ENCODE measurements at places on chromosomes 12 and 14.
A peak's percentile ranks its signal among the peaks of the same experiment; 100 is the strongest.

GRCh38 chr12:73125148-73125547, 853.0 kb downstream of the TRHDE start:
- no peak for DNase-seq

- peak; percentile 66 for DNase-seq
Measured at GRCh38 chr12:64137117-64137516, 85.0 kb downstream of the KICS2 start.

DNA sequence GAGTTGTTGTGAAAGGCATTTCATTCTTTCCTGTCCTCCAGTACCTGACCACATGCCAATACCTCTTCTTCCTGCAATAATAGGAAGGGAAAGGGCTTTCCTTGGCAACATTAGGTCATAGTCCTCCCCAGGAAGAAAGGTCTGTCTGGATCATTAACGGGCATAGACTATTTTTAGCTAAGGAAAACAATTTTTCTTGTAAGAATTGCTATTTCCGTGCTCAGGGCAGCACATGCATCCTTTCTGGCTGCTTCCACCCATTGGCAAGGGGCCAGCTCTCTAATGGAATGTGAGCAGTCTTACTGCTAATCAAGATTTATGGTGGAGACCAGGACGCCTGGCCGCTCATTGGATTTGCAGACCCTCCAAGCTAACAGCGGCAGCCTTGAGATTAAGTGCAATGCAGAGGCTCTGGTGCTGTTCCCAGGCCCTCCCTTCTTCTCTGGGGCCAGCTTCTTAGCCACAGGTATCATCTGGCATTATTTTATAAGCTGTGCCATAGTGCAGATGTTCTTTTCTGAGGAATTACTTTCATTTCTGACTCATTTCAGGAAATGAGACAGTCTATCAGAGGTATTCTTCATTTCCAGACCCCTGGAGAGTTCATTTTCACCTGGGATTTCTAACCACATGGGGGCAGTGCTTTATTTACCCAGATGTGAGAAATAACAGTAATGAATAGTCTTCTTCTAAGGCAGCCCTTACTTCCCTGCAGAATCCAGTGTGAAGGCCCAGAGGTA, 52.9 kb downstream of the ANO6 start:
- DNase-seq, result peak; percentile 92

- DNase-seq, result no peak
Measured at GRCh38 chr14:21054123-21054767, 3.4 kb upstream of the RNASE8 start.

GRCh38 chr12:8040791-8041190, 8.3 kb downstream of the FOXJ2 start:
- no peak for DNase-seq

DNA sequence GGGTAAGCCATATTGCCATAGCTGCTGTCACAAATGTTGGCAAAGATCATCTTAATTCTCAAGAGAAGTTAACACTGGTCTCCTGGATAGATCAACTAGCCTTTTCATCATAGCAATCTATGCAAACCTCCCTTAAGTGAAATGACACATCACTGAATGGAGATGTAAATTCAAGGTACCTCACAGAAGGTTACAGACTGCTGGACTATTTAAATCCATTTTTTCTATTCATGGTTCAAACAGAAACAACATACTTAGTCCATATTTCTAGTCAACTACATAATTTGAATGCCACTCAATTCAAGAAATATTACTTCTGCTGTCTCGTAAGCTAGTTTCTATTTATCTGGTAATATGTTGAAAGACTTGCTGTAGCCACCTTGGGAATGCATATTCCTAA, 748.3 kb downstream of the C12orf50 start:
- DNase-seq, result no peak

DNA sequence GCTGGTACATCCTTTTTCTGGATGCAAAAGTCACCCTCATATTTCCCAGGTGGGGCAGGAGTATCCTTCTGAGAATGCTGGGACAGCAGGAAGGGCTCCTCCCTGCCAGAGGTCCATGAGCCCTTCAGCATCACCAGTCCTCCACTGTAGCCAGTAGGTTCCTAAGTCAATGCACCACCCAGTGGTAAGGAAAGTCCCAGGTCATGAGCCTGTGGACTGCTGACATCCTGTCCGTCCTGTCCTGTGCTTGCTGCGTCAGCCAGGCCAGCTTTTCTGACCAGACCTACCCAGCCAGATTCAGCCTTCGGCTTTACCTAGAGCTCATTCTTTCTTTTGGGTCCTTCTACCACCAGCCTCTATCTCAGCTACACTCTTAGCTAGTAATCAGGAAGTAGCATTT, 23.0 kb upstream of the ACTN1 start:
- DNase-seq, result no peak

GRCh38 chr14:45705940-45706534, 453.0 kb upstream of the MIS18BP1 start:
- no peak for DNase-seq

GRCh38 chr14:91004987-91005386, 55.5 kb downstream of the RPS6KA5 start:
- no peak for DNase-seq

GRCh38 chr12:90268574-90268973, 559.9 kb upstream of the ATP2B1 start:
- DNase-seq, result no peak

GRCh38 chr12:115341442-115341841, 657.5 kb upstream of the TBX3 start:
- DNase-seq, result peak; percentile 99

DNA sequence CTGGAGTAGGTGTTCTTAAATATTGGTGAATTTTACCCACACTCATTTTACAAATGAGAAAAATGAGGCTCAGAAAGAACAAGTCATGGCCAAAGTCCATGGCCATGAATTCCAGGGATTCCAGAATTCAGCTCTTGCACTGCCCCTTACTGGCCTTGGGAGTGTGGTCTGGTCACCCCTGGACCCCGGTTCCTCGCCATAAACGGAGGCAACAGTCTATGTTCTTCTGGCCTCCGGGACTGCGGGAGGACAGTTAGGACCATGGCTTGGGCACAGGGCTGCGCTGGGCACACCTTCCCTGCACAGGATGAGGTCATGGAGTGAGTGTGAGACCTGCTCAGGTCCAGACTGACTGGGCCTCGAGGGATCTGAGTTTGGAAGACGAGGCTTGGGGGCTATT, 6.9 kb downstream of the CCDC197 start:
- DNase-seq, result no peak

DNA sequence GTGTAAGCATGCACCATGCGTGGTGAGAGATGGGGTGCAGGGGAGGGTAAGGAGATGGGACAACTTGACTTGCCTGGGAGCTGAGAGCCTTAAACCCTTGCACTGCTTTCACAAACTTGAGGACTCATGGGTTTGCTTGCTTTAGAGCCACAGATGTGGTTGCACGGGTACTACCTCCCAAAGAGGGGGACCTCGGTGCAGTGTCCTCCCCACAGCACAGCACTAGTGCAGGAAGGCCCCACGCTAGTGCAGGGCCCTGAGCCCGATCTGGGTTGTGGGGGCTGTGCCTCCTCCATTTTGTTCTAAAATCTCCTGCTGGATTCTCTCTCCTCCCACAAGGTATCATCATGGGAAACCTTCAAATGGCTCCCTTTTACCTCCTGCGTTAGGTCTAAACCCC, 11.2 kb downstream of the KRT72 start:
- DNase-seq, result no peak

GRCh38 chr14:101353422-101353821, 207.9 kb upstream of the DIO3 start:
- no peak for DNase-seq

GRCh38 chr12:42208574-42208973, 29.5 kb downstream of the YAF2 start:
- DNase-seq, result no peak

DNA sequence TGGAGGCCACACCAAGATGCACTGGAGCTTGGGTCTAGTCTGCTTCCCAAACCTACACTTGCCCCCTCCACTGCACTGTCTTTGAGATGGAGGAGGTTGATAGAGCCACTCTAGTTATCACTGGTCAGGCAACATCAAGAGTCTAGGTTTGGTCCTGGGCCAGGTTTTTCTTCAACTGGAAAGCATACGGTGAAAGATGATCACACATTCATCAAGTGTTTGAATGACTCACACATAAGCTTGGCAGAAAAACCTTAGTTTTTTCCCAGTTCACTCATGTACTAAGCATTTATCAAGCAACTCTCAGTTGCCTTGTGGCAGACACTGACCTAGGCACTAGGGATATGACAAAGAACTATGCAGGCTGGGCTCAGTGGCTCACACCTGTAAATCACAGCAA, 84.5 kb downstream of the PLEKHG3 start:
- peak; percentile 92 for DNase-seq

- no peak for DNase-seq
Measured at GRCh38 chr14:73133795-73134194, 2.5 kb upstream of the PSEN1 start.

DNA sequence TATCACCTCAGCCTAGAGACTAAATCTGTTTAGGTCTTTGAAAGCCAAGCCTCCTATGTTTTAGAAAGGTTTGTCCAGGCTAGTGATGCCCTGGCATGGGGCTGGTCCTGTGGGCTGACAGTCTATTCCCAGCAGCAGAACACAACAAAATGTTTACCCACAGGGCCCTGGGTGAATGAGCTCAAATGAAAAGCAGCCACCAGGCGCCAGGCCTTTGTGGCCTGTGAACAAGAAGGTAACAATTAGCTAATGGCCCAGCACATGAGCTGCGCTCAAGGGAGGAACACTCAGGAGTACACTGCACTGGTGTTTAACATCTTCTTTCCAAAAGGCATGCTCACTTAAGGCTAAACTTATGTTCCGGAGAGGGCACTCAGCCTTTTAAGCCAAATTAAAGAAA, 202.2 kb downstream of the MON2 start:
- no peak for DNase-seq

DNA sequence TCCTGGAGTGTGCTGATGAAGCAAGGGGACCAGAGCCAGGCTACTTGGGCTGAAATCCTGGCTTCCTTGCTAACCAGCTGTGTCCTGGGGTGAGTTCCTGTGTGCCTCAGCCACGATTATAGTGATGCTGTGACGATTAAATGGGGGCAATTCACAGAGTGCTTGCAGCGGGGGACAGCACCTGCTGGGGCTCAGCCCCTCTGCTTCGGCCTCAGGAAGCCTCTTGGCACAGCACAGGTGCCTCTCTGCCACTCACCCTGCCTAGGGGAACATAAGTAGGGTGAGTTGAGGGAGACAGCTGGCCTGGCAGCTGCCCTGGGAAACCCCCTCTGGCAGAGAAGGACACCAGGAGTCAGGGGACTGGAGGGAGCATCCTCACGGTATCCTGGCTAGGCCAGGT, 9.4 kb downstream of the KRT80 start:
- DNase-seq, result no peak

DNA sequence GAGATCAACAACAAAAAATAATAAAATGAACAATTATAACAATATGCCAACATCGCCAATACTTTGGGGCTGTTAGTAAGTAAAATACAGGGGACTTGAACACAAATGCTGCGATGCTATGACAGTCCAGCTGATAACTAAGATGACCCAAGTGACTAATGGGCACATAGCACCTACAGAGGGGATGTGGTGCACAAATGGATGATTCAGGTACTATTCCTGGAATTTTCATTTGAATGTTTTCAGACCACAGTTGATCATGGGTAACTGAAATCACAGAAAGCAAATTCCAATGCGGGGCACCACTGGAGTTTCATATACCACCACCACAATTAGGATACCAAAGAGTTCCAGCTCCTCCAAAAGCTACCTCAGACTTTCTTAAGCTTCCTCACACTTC, 82.9 kb downstream of the RCOR1 start:
- peak; percentile 60 for DNase-seq

- DNase-seq, result peak; percentile 48
Measured at GRCh38 chr12:79555028-79555925, 135.5 kb downstream of the PAWR start.

- no peak for DNase-seq
Measured at GRCh38 chr12:131352296-131352900, 358.5 kb upstream of the SFSWAP start.

GRCh38 chr14:34693228-34693939, 21.0 kb downstream of the CFL2 start:
- no peak for DNase-seq

- DNase-seq, result no peak
Measured at GRCh38 chr12:63325757-63326156, 174.8 kb upstream of the AVPR1A start.

- no peak for DNase-seq
Measured at GRCh38 chr14:28707814-28708213, 58.8 kb upstream of the FOXG1 start.

GRCh38 chr14:101120641-101121507, 217.4 kb upstream of the RTL1 start:
- no peak for DNase-seq

DNA sequence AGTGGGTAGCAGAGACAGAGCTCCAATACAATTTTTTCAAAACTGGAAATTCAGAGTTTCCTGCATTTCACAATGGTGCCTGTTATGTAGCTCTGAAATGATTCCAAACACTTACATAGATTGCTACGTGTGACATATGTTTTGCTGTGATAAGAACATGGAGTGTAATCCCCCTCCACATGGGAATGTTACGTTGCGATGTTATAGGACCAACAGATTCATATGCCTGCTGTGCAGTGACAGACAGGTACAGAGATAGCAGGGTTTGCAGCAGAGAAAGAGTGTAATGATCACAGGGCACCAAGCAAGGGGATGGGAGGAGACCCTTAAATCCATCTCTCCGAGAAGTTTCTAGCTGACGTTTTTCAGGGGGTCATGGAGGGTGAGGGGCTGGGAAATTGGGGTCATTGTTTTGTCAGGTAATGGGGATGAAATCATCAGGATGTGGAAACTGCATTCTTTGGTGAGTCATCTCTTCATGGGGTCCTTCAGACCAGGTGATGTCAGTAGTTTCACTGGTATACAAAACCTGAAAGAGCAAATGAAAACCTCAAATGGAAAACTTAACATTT, 76.6 kb upstream of the OSBPL8 start:
- no peak for DNase-seq

GRCh38 chr12:50727466-50727865, 36.4 kb upstream of the ATF1 start:
- DNase-seq, result no peak

DNA sequence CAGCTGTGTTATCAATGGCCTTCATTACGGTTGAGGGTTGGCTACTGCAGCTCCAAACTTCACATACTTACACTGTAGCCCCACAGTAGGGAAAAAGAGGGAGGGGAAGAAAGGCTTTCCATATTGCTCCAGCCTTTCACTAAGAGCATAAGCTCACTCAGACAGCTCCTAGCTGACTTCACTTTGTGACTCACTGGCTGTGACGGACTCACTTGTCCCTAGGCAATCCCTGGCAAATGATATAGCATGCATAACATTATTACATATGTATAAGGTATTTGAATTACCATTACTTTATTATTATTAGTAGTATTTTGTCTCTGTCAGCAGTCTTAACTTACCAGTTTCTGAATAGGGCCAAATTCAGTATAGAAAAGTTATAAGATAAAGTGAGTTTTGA, 350.7 kb downstream of the RMST start:
- no peak for DNase-seq

Measured in EL (cell line).